ENCODE measurements at places on chromosomes 2 and 18. TPM values are rescaled to one million over a fixed set of nuclear protein-coding genes. Genes with fewer than 3 reads are reported as not detected.

Gene GPR17
- not detected for total RNA-seq

Gene SLC30A3
- total RNA-seq, result 0.19 TPM

Gene ALK
- total RNA-seq, result 0.19 TPM

Gene SLC5A7
- total RNA-seq, result not detected

Gene IHH
- total RNA-seq, result 0.38 TPM

Gene CIB4
- total RNA-seq, result not detected

Gene ALPP
- total RNA-seq, result not detected

Gene CXCR4
- total RNA-seq, result 5.7 TPM

Gene LIMS4
- total RNA-seq, result not detected

DNA sequence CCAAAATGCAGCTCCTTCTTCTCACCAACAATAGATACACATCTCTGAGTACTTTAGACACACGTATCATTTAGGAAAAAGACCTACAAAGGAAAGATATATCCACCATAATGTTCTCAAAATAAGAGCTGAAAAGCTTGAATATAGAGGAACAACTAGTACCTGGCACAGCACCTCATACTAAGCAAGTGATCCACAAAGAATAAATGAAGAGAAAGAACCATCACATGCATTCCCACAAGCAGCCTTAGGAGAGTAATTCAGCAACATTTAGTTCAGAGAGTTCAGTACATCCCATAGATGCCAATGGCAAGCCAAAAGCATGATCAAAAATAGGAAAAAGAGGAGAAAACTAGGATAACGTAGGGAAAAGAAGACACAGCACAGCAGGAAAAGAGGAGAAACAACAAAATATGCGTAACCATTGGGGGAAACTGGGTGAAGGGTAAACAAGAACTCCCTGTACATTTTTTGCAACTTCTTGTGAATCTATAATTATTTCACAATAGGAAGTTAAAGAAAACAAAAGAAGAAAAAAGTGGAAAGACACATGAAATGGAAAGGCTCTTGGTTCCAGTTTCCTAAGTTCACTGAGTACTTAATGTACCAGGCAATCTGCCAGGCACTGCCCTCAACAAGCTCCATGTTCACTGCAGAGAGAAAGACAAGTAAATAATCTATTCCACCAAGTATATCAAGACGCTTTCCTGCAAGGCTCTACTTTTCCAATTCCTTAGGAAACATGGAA, 22.3 kb downstream of the CLASP1 start:
- peaks cover 7% of the 10 kb centered on the region for H3K4me1 ChIP-seq
- no peaks in the 10 kb centered on the region for H3K27me3 ChIP-seq
- H3K36me3 ChIP-seq, result no peaks in the 10 kb centered on the region
- no peak overlapping the region for H3K4me3 ChIP-seq
- DNase-seq, result no peak

DNA sequence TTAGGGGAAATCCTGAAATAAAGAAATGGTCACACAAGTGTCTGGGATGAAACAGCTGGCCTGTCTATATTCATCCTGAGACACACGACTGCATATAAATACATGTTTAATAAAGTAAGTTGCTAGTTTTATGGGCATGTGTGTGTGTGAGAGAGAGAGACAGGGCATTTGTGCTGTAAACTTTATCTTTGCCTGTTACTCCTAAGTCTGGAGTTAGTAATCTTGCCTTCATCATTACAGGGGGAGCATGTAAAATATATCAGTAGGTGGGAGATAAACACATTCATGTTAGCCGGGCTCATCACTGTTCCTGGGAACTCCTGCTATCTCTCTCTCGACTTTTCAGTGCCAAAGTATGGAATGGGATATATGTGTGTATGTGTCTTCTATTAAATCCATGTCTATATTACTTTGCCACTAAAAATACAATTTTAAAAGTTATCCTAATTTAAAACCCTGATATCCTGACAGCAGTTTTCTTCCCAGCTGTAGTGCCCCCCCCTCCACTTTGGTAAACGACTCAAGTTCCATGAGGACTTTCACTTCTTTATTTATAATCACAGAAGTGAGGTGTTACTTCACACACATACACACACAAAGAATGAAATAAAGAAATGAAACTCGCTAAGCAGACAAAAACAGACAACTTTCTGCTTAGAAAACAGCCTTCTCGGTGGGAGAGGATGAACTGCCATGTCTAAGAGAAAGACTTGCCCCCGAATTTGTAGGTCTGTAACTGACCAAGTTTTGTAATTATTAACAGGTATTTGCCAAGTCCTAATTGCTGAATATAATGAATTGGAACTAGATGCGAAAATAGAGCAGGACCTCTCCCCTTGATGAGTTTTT, 947 bp downstream of the ZEB2 start:
- H3K27me3 ChIP-seq, result peaks cover 100% of the 10 kb centered on the region
- H3K36me3 ChIP-seq, result no peaks in the 10 kb centered on the region
- peak overlapping the region; percentile 94 for H3K27ac ChIP-seq
- H3K4me3 ChIP-seq, result peak overlapping the region; percentile 67
- no peak for DNase-seq

GRCh38 chr18:11005528-11005927, 143.8 kb downstream of the PIEZO2 start:
- peak overlapping the region; percentile 12 for H3K27ac ChIP-seq
- DNase-seq, result no peak
- H3K27me3 ChIP-seq, result no peaks in the 10 kb centered on the region
- no peaks in the 10 kb centered on the region for H3K4me1 ChIP-seq
- H3K36me3 ChIP-seq, result no peaks in the 10 kb centered on the region
- no peak overlapping the region for H3K4me3 ChIP-seq

GRCh38 chr2:151767536-151767935, 33.3 kb upstream of the NEB start:
- no peak for DNase-seq
- H3K27ac ChIP-seq, result no peak overlapping the region
- H3K4me3 ChIP-seq, result no peak overlapping the region
- H3K4me1 ChIP-seq, result peaks cover 4% of the 10 kb centered on the region
- H3K36me3 ChIP-seq, result no peaks in the 10 kb centered on the region

DNA sequence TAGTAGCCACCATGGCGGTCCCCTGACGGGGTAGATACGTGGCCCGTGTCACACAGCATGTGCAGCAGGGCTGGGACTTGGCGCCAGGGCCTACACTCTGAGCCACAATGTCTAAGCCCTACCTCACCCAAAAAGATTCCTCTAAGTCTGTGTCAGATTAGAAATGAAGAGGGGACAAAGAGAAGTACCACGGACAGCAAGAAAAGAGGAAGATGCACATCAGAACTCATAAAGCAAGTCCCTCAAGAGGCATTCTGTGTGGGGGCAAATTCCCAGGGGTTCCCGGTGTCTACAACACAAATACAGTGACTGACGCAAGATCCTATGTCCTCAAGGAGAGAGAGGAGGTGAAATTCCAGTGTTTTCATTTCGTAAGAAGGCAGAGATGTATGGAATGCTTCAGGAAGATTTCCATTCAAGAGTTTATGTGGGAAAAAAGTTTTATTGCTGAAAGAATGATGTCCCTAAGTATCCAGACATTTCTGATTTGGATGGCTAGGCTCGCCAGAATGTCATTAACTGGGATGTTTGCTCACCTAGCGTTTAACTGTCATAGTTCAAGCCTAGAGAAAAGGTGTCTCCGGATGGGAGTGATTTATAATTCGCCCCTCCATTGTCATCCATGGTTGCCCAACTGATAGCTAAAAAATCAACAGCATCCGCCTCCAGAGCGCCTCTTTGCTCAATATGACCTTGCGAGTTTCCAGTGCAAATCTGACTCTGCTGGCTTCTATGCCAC, 75.6 kb upstream of the CHMP1B start:
- no peak overlapping the region for H3K27ac ChIP-seq
- H3K36me3 ChIP-seq, result no peaks in the 10 kb centered on the region
- no peak for DNase-seq
- no peaks in the 10 kb centered on the region for H3K27me3 ChIP-seq
- H3K4me3 ChIP-seq, result no peak overlapping the region

GRCh38 chr2:153488072-153488471, 9.5 kb upstream of the RPRM start:
- H3K4me1 ChIP-seq, result no peaks in the 10 kb centered on the region
- no peak overlapping the region for H3K27ac ChIP-seq
- H3K27me3 ChIP-seq, result peaks cover 7% of the 10 kb centered on the region
- DNase-seq, result no peak
- no peak overlapping the region for H3K4me3 ChIP-seq

DNA sequence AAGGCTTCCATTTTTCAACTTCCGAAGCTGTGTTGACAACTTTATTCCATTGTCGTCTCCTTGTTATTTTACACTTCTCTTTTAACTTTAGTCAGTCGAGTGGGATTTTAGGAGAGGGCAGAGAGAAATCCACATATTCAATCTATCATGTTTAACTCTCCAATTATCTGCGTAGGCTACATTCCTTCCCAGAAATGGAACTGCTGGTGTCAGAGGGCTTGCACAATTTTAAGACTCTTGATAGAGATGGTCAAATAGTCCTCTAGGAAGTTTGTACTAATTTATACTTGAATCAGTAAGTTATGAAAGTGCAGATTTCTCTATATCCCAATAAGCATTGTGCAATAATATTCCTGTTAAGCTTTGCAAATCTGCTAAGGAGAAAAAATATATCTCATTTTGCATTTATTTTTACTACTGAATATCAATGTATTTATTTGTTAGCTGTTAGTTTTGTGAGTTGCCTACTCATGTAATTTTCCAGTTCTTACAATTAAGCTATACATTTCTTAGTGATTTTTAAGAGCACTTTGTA, 95.6 kb downstream of the CYP26B1 start:
- no peak for DNase-seq
- no peaks in the 10 kb centered on the region for H3K27me3 ChIP-seq
- no peaks in the 10 kb centered on the region for H3K36me3 ChIP-seq
- H3K4me1 ChIP-seq, result no peaks in the 10 kb centered on the region
- H3K4me3 ChIP-seq, result no peak overlapping the region

- H3K36me3 ChIP-seq, result no peaks in the 10 kb centered on the region
- H3K27ac ChIP-seq, result no peak overlapping the region
- no peaks in the 10 kb centered on the region for H3K27me3 ChIP-seq
- H3K4me3 ChIP-seq, result no peak overlapping the region
Observed at GRCh38 chr2:222946700-222947287, 86.0 kb downstream of the ACSL3 start.

DNA sequence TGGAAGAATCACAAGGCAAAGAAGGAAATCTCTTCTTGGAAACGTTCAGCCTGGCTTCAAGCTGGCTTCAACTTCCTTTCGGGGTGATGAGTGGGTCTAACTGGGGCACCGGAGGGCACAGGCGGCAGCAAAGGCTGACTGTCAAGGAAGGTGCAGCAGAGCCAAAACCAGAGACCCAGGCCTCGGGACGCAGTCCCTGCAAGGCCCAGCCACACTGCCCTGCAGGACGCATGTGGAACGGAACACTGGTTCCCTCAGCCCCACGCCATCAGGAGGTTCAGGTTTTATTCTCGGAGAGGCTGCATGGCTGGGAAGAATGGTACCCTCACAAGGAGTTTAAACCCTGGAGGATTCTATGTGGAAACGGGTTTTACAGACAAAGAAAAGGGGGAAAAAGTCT, 165.5 kb downstream of the HDAC4 start:
- no peaks in the 10 kb centered on the region for H3K36me3 ChIP-seq
- no peak for DNase-seq
- H3K27ac ChIP-seq, result peak overlapping the region; percentile 51

GRCh38 chr2:9378433-9379390, 44.6 kb downstream of the ITGB1BP1 start:
- no peak for DNase-seq
- H3K27me3 ChIP-seq, result no peaks in the 10 kb centered on the region
- H3K36me3 ChIP-seq, result no peaks in the 10 kb centered on the region
- no peak overlapping the region for H3K4me3 ChIP-seq

GRCh38 chr2:215699700-215700538, 264.1 kb upstream of the FN1 start:
- H3K27me3 ChIP-seq, result no peaks in the 10 kb centered on the region
- no peaks in the 10 kb centered on the region for H3K36me3 ChIP-seq
- H3K27ac ChIP-seq, result no peak overlapping the region
- H3K4me3 ChIP-seq, result no peak overlapping the region

- H3K4me1 ChIP-seq, result no peaks in the 10 kb centered on the region
- H3K27ac ChIP-seq, result no peak overlapping the region
- H3K4me3 ChIP-seq, result no peak overlapping the region
- H3K27me3 ChIP-seq, result no peaks in the 10 kb centered on the region
Observed at GRCh38 chr2:31113765-31114164, 24.5 kb downstream of the GALNT14 start.

DNA sequence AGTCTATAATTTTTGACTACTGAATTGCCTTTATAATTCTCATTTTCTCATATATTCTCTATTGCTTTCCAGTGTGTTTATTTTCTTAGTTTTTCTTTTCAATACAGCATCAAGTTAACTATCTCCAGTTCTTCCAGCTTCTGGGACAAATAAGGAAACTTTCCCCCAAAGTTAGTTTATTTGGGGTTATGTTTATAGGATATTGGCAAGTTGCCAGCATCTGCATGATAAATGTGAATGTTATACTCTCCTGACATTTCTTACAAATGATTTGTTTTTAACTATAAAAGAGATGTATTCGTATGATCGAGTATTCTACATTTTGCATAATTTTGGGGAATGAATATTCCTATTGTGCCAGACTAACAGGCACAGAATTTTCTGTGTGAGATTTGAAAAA, 140.6 kb upstream of the KCNJ3 start:
- H3K4me1 ChIP-seq, result no peaks in the 10 kb centered on the region
- H3K27me3 ChIP-seq, result no peaks in the 10 kb centered on the region
- no peak overlapping the region for H3K4me3 ChIP-seq
- H3K27ac ChIP-seq, result no peak overlapping the region
- H3K36me3 ChIP-seq, result no peaks in the 10 kb centered on the region
- no peak for DNase-seq

- DNase-seq, result no peak
- H3K36me3 ChIP-seq, result no peaks in the 10 kb centered on the region
- H3K27ac ChIP-seq, result peak overlapping the region; percentile 72
- H3K4me3 ChIP-seq, result no peak overlapping the region
Observed at GRCh38 chr2:227415538-227416424, 28.0 kb upstream of the SCYGR1 start.

DNA sequence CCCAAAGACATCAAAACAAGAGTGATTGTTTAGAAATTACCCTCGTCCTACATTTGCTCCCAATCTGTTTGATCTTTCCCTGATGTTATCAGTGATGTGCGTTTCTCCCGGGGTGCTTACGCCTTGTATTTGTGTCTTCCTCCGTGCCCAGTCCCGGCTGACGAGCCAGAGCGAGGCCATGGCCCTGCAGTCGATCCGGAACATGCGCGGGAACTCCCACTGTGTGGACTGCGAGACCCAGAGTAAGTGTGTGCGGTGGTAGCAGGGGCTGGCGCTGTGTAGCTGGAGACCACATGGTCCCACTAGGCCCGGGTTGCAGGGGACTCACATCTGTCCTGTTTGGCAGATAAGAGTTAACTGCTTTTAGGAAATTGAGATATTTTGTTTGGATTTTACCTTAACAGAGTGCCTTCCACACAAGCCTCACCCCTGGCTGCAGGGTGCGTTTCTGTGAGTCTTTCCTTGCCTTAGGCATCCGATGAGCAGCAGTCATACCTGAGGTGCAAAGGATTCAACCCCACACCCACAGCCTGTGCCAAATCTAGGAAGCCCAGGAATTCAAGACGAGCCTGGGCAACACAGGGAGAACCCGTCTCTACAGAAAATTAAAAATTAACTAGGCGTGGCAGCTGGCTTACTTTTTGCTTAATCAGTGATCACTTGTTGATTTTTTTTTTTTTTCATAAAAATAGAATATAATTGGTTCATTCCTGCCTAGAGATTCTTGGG, 127.4 kb downstream of the GBX2 start:
- H3K36me3 ChIP-seq, result peaks cover 48% of the 10 kb centered on the region
- H3K4me1 ChIP-seq, result peaks cover 27% of the 10 kb centered on the region
- no peak overlapping the region for H3K4me3 ChIP-seq
- DNase-seq, result no peak
- no peak overlapping the region for H3K27ac ChIP-seq

GRCh38 chr2:176280867-176281658, 11.8 kb downstream of the MTX2 start:
- no peak overlapping the region for H3K4me3 ChIP-seq
- no peaks in the 10 kb centered on the region for H3K4me1 ChIP-seq
- no peaks in the 10 kb centered on the region for H3K27me3 ChIP-seq
- no peak overlapping the region for H3K27ac ChIP-seq
- DNase-seq, result no peak
